ENCODE measurements at places on chromosomes 3 and 15.

- peak; percentile 52 for DNase-seq
These were observed at the start of gene MYZAP for GRCh38 chr15:57591822-57592367. Gene MYZAP (plus strand): TSS chr15:57591904. CDS start chr15:57592035, 131 bp downstream.

DNA sequence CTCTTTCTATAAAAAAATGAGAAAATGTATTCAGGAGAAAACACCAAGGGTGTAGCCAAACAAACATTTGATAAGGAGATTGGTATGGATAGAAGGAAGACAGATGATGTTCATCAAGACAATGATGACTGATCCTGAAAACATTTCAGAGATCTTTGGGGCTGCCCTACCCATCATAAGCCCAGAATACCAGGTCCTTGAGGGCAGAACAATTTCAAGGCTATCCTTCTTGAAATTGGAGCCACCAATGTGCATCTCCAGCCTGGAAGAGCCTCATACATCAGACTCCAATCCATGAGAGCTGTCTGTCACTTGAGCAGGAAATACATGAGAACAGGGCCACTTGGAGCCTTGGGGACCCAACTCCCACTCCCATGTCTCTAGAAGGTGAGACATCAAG lies 89.5 kb upstream of the ANKRD28 start:
- no peak for DNase-seq

DNA sequence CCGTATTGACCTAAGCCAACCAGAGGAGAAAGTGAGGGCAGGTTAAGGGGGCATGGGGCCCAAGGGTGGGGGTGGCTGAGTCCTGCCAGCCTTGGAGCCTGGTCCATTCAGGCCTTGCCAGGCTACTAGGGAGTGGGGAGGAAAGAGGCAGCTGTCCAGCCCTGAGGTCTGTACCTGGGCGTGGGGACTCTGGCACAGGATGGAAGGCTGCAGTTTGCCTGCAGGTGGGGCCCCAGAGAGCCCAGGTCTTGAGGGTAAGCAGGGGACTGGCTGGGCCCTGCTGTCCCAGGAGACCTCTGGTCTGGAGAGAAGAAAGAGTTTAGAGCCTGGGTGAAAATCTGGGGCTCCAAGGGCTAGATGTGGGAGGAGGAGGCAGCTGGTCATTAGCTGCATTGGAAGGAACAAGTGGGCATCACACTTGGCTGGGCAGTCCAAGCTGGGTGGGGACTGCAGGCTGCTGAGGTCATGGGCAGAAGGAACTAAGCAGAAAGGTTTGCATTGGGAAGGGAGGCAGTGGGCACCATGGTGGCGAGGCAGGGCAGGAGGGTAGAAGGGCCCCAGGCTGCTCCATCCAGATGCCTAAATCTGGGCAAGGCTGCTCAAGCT lies 108.4 kb downstream of the OXNAD1 start:
- DNase-seq, result no peak

- DNase-seq, result no peak
These were observed 166.6 kb downstream of the TIGIT start for GRCh38 chr3:114460459-114460858.

DNA sequence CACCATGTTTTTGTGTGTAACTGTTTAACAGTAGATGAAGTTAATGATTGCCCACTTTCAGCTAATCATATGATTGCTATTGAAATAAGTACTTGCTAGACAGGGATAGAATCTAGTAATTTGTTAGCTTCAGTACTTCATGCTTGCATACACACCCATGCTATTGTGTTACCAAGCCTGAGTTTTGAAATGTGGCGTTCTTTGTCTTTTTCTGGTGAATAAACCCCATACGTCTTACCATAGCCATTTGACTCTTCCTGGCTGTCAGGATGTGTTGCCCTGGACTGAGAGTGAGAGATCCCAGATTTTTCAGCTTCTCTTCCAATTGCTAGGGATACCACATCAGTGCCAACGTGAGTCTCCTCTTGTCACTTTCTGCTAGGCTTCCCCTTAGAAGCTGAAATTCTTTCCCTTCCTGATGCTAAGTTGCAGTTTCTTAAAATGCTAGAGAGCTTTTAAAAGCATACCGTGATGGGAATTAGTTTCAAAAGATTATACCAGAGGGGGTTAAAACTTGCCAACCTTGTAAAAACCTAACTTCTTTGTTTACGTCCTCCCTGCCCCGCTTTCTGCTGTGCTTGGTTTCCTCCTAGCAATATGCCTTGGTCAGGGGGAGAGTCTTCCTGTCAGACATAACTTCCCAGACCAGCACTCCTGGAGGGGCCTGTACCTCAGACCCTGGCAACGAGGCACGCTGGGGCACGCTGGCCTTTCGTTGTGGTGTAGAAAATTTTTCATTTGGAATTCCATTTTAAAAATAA lies 62.9 kb upstream of the ULK4 start:
- DNase-seq, result no peak

GRCh38 chr3:105315815-105316214 lies 50.9 kb upstream of the ALCAM start:
- no peak for DNase-seq
